ENCODE measurements at places on chromosomes 2 and 18. TPM values are rescaled to one million over a fixed set of nuclear protein-coding genes. Genes with fewer than 3 reads are reported as not detected.
A peak's percentile ranks its signal among the peaks of the same experiment; 100 is the strongest.

DNA sequence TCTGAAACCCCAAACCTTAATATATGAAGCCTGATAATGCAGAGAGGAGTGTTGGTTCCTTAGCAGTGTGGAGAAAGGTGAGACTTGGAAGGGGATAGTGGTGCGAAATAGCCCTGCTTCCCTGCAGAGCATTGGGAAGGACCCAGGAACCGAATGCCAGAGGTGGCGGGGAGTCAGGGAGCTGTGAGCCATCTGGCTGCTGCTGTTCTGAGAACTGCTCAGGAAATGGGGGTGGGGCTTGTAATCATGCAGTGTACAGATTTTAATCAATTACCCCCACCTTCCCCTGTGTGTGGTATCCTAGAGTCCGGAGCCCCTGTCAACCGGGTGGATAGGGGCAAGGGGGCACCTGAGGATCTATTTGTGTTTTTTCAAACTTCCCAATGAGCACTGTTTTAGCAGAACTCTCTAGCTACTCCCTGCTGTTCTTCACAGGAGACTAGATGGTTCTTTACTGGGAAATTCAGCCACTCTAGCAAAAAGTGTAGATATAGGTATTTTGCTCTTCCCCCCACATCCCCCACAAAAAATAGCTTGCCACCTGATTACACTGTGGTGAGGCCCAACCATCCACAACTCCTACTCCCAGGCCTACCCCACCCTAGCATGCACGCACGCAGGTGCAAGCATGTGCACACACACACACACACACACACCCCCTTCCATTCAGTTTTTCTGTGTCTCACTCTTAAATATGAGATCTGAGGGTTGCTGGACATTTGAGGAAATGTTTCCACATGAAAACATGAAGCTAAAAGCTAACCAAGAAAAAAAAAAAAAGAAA is 30.1 kb upstream of the MBOAT2 start:
- no peaks in the 10 kb centered on the region for H3K27me3 ChIP-seq
- DNase-seq, result no peak
- H3K36me3 ChIP-seq, result no peaks in the 10 kb centered on the region
- H3K4me3 ChIP-seq, result no peak overlapping the region
- no peaks in the 10 kb centered on the region for H3K4me1 ChIP-seq

DNA sequence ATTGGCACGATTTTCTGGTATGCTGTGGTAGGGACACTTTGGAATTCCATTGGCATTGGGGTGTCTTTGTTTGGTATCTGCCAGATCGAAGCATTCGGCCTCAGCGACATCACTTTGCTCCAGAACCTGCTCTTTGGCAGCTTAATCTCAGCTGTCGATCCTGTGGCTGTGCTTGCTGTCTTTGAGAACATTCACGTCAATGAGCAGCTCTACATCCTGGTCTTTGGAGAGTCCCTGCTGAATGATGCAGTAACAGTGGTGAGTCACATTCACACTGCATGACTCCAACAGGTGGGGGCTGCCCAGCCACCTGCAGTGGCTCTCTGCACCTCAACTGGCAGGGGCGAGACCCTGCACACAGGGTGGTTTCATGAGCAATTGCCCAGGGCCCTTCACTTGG is 38.4 kb downstream of the SLC9A2 start:
- no peaks in the 10 kb centered on the region for H3K4me1 ChIP-seq
- H3K27me3 ChIP-seq, result no peaks in the 10 kb centered on the region
- DNase-seq, result no peak
- no peak overlapping the region for H3K27ac ChIP-seq

GRCh38 chr18:48133671-48134251 is 203.3 kb upstream of the SMAD2 start:
- H3K4me3 ChIP-seq, result no peak overlapping the region
- H3K4me1 ChIP-seq, result no peaks in the 10 kb centered on the region
- DNase-seq, result peak; percentile 59

The LDLRAD4 gene
- total RNA-seq, result 94.3 TPM

DNA sequence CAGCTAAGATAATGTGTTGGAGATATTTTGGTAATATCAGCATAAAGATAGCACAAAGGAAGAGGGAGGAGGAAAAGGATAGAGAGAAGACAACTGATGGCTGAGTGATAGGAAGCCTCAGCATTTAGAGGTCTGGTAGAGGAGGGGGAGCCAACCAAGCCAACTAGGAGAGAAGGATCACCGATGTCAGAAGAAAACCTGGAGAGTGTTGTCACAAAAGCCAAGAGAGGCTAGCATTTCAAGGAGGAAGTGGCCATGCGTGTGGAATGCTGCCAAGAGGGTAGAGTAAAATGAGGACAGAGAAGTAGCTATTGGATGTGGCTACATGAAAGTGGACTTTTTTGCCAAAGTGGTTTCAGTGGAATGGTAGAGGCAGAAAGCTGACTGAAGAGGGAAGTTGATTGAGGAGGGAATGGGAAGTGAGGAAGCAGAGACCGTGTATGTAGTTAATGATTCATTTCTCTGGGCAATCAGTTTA is 34.3 kb downstream of the LCLAT1 start:
- no peak overlapping the region for H3K4me3 ChIP-seq
- H3K27me3 ChIP-seq, result no peaks in the 10 kb centered on the region
- DNase-seq, result no peak
- H3K27ac ChIP-seq, result no peak overlapping the region

GRCh38 chr2:204201507-204201906 is 264.9 kb downstream of the ICOS start:
- DNase-seq, result no peak
- no peaks in the 10 kb centered on the region for H3K4me1 ChIP-seq
- H3K36me3 ChIP-seq, result no peaks in the 10 kb centered on the region
- no peak overlapping the region for H3K4me3 ChIP-seq
- no peak overlapping the region for H3K27ac ChIP-seq
- H3K27me3 ChIP-seq, result no peaks in the 10 kb centered on the region

GRCh38 chr18:79566771-79567431 is 112.7 kb upstream of the CTDP1 start:
- no peaks in the 10 kb centered on the region for H3K4me1 ChIP-seq
- H3K27me3 ChIP-seq, result no peaks in the 10 kb centered on the region
- no peak overlapping the region for H3K4me3 ChIP-seq
- peak; percentile 57 for DNase-seq
- H3K27ac ChIP-seq, result peak overlapping the region; percentile 90
- no peaks in the 10 kb centered on the region for H3K36me3 ChIP-seq

The MROH2A gene
- total RNA-seq, result not detected

The EVX2 gene
- not detected for total RNA-seq

The ANO7 gene
- 0.98 TPM for total RNA-seq

- no peak overlapping the region for H3K4me3 ChIP-seq
- DNase-seq, result no peak
- no peaks in the 10 kb centered on the region for H3K4me1 ChIP-seq
- no peaks in the 10 kb centered on the region for H3K36me3 ChIP-seq
Measured at GRCh38 chr18:45670281-45670962, 53.6 kb upstream of the SLC14A1 start.

GRCh38 chr18:44290366-44290977 is 390.2 kb upstream of the SETBP1 start:
- no peak overlapping the region for H3K27ac ChIP-seq
- H3K36me3 ChIP-seq, result no peaks in the 10 kb centered on the region
- H3K4me3 ChIP-seq, result no peak overlapping the region
- H3K27me3 ChIP-seq, result no peaks in the 10 kb centered on the region
- DNase-seq, result no peak

- no peaks in the 10 kb centered on the region for H3K4me1 ChIP-seq
- H3K27me3 ChIP-seq, result no peaks in the 10 kb centered on the region
- no peak overlapping the region for H3K27ac ChIP-seq
- no peak overlapping the region for H3K4me3 ChIP-seq
- no peak for DNase-seq
Measured at GRCh38 chr2:175855794-175856453, 146.1 kb downstream of the LNPK start.

The C1QL2 gene
- 0.15 TPM for total RNA-seq

The KCTD1 gene
- 5.6 TPM for total RNA-seq

DNA sequence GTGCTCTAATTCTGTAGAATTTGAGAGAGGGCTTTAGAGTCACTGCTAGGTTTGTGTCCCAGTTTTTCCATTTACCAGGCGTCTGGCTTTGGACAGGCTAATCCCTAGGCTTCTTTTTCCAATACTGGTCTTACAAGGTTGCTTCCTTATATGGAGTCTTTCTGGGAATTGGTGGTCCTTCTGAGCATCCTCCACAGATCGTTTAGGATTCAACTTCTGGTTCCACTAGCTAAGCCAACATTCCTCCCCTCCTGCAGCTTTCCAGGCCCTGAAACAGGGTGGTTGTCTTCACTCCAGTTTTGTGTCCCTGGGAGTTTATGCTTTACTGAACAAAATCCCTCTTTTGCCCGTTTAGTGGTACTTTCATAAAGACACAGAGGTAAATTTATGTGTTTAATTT is 170.6 kb downstream of the CERS6 start:
- no peak overlapping the region for H3K4me3 ChIP-seq
- H3K36me3 ChIP-seq, result no peaks in the 10 kb centered on the region
- H3K4me1 ChIP-seq, result no peaks in the 10 kb centered on the region
- no peak overlapping the region for H3K27ac ChIP-seq
- no peaks in the 10 kb centered on the region for H3K27me3 ChIP-seq
- no peak for DNase-seq
